HTR-8/SVneo (cell line): ENCODE measurements at places on chromosomes 3 and 15.

DNA sequence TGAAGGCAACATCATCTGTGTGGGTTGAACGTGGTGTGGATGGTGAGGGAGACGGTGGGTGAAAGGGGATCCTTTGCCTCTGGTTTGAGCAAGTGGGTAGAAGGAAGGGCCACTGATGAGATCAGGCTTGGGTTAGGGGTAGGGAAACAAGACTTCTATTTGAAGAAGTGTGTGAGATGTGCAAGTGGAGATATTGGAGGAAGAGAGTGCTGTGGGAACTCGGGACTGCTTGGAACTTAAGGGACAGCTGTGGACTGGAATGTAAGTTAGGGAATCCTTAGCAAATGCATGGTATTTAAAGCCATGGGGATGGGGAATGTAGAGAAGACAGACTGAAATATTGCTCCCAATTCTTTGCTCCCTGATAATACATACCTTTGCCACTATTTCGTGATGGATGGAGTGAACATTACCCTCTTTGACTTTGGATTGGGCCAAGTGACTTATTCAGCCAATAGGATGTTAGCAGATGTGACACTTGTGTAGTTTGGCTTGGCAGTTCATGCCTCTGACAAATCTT lies 30.2 kb upstream of the AMOTL2 start:
- DNase-seq, result no peak

DNA sequence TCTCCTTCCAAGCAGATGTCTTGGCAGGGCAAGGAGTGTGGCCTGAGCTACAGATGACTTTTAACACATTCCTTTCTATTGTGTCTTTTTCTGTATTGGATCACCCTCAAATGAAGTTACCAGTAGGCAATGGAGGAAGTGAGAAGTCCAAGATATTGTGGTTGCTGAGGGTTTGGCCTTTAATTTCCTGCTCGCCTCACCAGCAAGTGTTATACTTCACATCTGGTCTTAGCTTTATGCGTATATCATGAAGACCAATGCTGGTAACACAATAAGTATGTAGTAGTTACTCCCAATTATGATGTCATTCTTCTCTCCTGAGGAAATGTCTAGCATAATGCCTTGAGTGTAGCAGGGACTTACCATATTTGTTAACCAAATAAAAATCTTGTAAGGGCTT lies 179.9 kb downstream of the ZIC1 start:
- DNase-seq, result no peak

DNA sequence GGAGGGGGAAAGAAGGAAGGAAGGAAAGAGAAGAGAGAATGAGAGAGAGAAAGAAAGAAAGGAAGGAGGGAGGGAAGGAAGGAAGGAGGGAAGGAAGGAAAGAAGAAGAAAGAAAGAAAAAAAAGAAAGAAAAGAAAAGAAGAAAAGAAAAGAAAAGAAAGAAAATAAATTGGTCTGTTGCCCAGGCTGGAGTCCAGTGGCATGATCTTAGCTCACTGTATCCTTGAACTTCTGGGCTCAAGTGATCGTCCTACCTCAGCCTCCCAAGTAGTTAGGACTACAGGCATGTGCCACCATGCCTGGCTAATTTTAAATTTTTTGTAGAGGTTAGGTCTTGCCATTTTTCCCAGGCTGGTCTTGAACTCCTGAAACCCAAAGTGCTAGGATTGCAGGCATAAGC lies 11.6 kb upstream of the RNF7 start:
- DNase-seq, result no peak

DNA sequence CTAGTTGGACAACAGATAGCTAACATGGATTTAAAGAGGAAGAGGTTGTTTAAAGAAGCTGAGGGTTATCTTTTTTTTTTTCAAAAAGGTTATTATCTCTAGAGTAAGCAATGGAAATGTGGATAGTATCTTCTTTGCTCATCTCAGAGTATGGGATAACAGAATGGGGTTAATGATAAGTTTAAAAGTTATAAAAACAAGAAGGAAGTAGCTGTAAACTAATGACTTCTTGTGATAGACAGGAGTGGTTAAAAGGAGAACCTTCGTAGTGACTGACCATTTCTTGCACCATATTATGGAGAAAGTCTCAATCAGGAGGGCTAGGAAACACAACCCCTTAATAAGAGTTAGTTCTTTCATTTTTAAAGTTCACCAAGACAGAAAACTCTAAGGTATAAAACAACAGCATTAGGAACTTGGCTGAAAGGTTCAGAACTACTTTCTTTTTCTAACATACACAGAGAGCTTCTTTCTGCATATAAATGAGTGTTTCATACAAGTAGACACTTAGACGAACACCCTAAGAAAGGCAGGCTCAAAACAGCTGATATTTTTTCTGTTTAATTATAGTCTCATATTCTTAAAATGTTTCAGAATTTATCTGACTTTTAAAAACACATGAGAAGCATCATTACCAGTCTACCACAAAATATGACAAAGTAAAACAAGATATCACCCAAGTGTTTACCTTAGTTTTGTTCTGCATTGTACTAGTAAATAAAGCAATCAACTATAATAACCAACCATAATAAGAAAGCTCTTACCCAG lies 140.0 kb downstream of the MEIS2 start:
- DNase-seq, result no peak

- no peak for DNase-seq
Measured at GRCh38 chr15:63299943-63300575, 22.7 kb downstream of the APH1B start.

- DNase-seq, result no peak
Measured at GRCh38 chr15:62658498-62658897, 384.0 kb upstream of the TPM1 start.

DNA sequence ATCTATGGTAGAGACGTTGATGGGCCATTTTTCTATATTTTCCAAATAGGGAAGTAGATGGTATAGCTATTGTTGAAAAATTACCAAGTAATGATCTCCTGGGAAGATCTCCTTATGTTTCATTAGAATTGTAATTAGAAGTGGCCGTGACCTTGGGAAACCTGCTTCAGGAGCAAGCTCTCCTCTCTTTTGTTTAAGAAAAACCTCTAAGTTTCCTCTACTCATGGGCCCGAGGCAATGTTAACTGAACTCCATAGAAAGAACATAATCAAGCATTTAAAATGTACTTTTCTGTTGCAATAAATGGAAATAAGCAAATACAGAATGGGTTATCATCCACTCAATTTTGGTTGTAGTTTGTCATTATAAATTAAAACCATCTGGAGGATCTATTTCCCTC lies 511.2 kb upstream of the MDFIC2 start:
- DNase-seq, result no peak

DNA sequence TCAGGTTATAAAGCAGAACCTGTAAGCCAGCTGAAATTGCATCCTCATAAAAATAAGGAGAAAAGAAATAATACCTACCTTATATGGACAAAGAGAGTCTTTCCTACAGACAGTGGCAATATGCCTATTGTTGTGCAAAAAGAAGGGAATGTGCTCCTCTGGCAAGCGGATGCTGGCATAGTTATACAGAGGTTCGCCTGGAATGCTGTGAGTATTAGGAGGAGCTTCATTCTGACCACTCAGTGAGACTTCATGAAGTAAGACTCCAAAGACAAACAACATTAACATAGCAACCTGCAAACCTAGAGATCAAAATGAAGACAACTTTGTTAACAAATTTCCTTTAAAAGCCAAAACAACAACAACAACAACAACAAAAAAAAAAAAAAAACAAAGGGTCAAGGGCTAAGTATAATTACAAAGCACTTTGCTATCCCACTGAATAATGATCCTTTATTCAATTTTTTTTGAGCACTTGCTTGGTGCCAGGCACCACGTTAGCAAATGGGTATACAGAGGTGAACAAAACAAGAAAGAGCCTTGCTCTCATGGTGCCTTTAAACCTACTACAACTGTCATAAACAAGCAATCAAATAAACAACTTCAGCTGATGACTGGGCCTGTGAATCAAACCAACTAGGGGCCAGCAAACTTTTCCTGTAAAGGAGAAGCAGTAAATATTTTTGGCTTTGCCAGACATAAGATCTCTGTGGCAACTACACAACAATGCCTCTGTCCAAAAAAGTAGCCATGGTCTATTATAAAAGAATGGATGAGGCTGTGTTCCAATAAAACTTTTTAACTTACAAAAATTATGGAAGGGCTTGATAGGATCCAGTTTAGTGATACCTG lies 3.7 kb downstream of the EOGT start:
- DNase-seq, result no peak

- no peak for DNase-seq
Measured at GRCh38 chr15:90895571-90896117, 7.5 kb upstream of the MAN2A2 start.

GRCh38 chr3:146414010-146414409 lies 55.4 kb downstream of the PLSCR2 start:
- no peak for DNase-seq

DNA sequence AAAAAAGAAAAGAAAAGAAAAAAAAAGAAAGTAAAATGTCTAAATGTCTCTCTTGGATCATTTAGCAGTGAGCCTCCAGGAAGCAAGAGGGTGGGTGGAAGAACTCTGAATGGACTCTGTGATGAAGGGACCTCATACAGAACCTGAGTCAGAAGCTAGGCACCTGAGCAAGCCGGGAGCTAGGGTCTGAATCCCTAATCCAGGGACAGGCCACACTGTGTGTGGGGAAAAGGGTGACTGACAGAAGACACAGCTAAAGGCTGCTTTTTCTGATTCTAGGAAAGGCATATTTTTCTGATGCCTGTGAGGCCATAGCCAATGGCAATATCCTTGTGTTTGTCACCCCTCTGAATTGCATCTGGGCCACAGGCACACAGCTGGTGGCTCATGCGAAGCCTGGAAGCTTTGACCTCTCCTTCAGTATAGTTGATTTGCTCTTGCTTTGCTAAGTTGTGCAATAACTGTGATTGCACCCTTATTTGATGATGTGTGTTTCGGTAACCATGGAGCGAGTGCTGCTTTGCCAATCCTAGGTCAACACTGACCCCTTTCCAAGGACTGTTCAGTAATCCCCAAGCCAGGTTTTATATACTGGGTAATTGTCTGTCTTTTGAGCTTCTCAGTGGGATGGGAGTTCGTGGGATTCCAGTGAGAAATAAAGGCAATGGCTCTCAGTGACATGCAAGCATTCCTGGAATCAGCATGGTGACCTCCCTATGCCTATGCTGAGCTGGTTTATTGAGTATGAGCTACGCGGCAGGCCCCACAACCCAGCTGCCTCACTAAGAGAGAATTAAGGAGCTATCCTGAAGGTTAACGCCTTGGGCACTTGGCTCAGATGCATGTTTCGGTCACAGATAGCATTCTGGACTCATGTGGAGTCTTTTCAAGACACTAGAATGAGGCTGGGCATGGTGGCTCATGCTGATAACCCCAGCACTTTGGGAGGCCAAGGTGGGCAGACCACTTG lies 49.0 kb upstream of the OSBPL11 start:
- DNase-seq, result no peak

DNA sequence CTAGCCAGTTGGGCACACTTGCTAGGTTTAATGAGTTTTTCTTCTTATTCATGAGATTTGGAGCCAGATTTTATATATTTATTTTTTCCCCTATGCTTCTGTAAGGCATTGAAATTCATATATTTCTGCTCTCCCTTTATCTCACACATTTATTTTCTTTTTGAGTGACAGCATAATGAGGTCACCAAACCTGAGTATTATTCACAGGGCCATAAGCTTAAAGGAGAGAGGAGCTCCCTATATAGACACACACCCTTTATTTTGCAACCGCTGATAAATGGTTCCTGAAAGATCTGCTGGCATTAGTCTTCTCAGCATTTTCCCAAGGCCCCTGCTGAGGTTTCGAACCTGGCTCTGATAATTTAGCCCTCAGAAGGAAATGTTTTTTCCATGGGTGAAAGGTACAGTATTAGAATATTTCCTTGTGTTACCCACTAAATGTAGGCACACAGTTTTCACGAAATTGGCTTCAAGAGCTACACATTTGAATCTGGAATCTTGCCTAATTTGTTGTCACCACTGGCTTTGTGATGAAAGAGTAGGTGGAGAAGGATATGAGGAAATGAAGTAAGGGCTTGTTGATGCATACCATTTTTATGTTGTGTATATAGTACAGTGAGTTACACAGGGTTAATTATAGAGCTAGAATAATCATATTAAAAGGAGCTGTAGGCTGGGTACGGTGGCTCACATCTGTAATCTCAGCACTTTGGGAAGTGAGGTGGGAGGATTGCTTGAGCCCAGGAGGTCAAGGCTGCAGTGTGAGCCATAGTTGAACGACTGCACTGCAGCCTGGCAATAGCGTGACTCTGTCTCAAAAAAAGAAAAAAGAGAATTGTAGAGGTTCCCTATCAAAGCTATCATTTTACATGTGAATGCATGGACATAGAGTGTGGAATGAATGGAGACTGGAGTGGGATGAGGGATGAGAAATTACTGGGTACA lies 6.5 kb downstream of the KLHL18 start:
- DNase-seq, result no peak

- DNase-seq, result no peak
Measured at GRCh38 chr3:165502707-165503106, 306.5 kb upstream of the SLITRK3 start.

GRCh38 chr3:19427422-19428149 lies 279.3 kb downstream of the KCNH8 start:
- DNase-seq, result no peak

DNA sequence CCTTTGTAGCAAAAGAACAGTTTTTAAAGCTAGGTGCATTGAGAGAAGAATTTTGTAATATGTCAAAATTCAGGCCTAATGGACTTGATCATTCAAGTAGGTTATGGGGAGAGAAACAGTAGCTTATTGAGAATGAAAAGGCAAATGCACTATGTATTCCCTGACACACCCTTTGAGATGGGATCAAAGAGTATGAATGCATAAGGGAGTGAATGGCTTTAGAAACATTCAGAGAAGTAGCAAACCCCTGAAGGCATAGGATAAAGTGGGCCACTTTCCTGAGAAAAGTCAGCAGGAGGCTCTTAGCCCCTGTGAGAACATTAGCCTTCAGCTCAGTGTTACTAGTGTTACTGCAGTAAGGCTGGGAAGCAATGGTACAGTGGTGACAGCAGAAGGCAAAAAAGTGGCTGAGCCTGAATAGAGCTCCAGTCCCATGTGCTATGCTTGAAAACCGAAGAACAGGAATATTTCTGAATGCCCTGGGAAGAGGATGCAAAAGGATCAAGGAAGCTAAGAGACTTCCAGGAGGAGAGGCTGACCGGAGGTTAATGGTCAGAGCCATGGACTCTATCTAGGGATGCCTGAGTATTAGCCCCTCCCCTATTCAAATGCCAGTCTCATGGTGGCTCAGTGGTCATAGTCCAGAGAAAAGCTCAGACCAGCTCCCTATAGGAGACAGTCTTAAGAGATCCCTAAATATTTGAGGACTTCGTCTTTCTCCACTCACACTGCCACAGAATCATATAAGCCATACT lies 218.2 kb upstream of the SGO1 start:
- no peak for DNase-seq

DNA sequence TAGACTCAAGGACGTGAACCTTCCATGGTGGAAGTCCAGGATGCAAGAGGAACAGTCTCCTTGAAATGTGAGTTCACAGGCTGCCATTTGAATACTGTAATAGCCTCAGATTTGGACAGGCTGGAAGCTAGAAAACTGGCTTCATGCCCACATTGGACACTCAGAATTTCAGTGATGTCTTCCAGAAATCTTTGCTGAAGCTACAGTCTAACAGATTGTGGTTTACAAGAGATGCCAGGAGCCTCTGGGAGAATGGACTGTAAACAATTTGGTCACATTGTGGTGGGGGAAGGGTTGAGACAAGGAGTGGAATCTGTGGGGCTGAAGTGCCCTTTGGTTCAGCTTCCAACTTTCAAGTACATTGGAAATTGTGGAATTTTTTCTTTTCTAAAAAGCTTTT lies 252.0 kb upstream of the PROK2 start:
- DNase-seq, result no peak

GRCh38 chr3:155442072-155442471 lies 148.6 kb upstream of the STRIT1 start:
- DNase-seq, result no peak
